ENCODE measurements at places on chromosomes 12 and 14. TPM values are rescaled to one million over a fixed set of nuclear protein-coding genes. Genes with fewer than 3 reads are reported as not detected.

GRCh38 chr14:62616668-62617067 lies 428.6 kb downstream of the KCNH5 start:
- no peak overlapping the region for H3K27ac ChIP-seq
- H3K4me1 ChIP-seq, result no peaks in the 10 kb centered on the region
- no peaks in the 10 kb centered on the region for H3K36me3 ChIP-seq
- H3K27me3 ChIP-seq, result no peaks in the 10 kb centered on the region
- no peak overlapping the region for H3K4me3 ChIP-seq

- H3K36me3 ChIP-seq, result no peaks in the 10 kb centered on the region
- DNase-seq, result no peak
- no peaks in the 10 kb centered on the region for H3K27me3 ChIP-seq
- H3K27ac ChIP-seq, result no peak overlapping the region
- no peak overlapping the region for H3K4me3 ChIP-seq
These were observed 385.0 kb downstream of the BCL11B start for GRCh38 chr14:98886982-98887381.

DNA sequence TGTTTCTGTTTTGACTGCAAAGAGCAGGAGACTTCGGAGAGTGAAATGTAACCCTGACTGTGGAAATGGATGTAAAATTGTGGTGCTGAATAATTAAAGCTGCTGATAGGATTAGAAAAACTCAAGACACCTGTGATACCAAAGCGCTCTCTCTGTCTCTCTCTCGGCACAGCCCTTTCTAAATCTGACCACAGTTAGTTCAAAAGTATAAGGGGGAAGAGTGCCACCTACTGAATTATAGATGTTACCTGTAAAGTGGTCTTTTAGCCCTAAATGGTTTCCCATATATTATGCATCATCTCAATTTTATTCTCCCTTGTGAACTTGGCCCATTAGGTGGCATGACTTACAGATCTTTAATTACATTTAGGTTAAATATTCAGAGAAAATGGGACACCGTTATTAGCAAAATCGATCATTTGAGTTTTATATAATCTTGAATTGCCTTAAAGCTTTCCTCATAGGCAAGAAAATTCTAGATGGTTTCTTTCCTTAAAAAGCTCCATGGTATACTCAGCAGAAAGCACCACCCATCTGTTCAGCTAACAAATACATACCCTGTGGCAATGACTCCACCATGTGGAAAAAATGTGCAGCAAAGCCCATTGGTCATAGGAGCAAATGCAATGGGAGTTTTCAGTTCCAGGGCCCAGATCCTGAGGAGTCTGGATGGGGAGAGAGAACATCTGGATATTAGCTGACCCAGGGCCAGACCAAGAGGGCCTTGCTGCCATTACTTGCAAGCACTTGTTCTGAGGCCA lies 18.1 kb downstream of the RFC5 start:
- no peak overlapping the region for H3K4me3 ChIP-seq
- H3K27me3 ChIP-seq, result no peaks in the 10 kb centered on the region

Gene AKAP5
- total RNA-seq, result 1.7 TPM

Gene TIMELESS
- 47.1 TPM for total RNA-seq

Gene RTN1
- total RNA-seq, result not detected
